Stimulated activated CD8-positive, alpha-beta memory T cell treated with anti-CD3 and anti-CD28 coated beads, Interleukin-4, amount 100 ng/mL, for 1 hour (primary cell): ENCODE measurements at places on chromosomes 16 and 17.

- no peak for DNase-seq
These were observed 2.2 kb downstream of the CYTH1 start for GRCh38 chr17:78779850-78780249.

DNA sequence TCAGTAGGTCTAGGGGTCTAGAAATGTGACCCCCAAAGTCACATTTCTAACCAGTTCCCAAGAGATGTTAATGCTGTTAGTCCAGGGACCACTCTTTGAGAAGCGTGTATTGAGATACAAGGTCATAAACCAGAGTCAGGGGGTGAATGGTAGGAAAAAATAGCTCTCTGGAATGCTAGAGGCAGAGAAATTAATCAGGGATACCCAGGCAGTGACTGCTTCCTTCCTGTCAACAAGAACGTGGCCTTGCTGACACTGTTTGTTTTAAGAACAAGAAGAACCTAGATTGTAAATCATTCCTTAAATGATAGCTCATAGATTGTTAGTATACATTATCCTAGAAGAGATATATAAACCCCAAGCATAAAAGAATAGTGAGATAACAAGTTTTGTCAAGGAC, 43.8 kb downstream of the PITPNM3 start:
- DNase-seq = no peak

DNA sequence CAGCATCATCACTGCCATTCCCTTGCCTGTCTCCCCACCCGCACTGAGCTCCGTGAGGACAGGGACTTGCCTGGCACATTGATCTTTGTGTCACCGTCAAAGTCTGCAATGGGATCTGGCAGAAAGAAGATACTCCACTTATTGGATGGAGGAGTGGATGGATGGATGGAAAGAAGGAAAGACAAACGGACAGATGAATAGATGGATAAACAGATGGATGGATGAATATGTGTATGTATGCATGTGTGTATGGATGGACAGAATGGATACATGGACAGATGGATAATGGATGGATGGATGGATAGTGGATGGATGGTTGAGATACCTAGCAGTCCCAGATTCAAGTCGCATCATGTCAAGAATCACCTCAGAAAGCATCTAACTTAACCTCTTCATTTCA, 99.9 kb downstream of the SDK2 start:
- DNase-seq = no peak

GRCh38 chr16:57123216-57123973, 31.0 kb downstream of the CPNE2 start:
- DNase-seq = no peak

DNA sequence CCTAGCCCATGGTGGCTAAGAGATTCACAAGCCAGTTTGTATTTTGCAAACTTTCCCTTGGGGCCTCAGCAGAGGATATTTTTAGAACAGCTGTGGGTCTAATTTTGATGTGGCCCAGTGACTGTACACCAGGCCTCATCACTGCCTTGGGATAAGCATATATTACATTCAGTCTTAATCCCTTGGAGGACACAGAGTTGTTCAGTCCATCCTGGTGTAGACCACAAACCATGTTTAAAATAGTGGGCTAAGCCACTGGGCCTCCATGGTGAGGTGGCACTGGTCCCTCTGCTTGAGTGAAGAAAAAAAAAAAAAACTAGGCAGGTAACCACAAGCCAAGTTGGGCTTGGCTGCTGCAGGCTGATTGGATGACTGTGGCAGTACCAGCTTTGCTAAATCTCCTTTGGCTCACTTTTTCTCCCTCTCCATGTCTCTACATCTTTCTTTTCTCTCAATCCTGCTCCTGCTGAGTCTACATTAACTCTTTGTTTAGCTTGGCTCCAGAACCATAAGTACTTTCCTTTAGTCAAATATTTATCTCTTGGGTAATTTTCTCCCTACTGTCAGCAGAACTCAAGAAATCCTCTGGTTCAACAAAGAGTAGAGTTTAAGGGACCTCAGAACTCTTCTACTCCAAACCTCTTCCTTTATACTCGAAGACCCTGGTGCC, 120.0 kb upstream of the TBX2 start:
- no peak for DNase-seq

DNA sequence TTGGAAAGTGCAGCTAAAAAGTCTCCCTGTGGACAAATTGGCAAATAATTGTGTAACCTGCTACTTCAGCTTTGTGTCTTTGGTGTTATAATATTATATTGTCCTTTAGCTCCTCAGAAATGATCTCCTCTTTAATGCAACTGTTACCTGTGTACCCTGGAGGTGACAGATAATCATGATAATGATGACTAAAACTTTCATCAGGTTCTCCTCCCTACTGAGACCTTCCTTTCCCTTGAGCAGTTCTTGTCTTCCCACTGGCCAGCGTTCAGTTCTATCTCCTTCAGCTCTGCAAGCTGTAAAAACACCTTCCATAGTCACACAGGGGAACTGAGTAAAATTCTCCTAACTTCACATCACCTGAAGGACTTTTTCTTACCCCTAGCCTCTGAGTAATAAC, 14.7 kb downstream of the KRT12 start:
- DNase-seq = no peak

- DNase-seq = no peak
These were observed 25.0 kb downstream of the NAA60 start for GRCh38 chr16:3468501-3468900.

DNA sequence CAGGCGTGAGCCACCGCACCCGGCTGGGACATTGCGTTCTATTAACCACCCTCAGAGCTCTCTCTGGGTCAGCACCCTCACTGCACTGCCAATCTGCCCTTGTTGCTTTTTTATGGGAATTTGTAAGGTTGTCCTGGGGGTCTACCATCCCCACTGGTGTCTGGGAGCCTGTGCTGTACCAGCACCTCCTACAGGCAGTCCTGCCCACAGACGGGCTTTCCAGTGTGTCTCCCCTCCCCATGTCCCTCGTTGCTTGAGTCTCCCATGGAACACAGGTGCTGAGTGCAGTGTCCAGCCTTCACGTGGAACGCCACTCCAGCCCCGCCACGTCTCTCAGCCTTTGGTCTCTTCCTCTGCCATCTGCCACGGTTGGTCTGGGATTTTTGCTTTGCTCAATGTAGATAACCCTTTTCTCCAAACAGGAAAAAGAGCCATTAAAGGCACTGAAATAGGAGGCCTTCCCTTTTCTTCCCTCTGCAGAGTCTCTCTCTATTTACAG, 68.0 kb upstream of the CBX4 start:
- DNase-seq = no peak

DNA sequence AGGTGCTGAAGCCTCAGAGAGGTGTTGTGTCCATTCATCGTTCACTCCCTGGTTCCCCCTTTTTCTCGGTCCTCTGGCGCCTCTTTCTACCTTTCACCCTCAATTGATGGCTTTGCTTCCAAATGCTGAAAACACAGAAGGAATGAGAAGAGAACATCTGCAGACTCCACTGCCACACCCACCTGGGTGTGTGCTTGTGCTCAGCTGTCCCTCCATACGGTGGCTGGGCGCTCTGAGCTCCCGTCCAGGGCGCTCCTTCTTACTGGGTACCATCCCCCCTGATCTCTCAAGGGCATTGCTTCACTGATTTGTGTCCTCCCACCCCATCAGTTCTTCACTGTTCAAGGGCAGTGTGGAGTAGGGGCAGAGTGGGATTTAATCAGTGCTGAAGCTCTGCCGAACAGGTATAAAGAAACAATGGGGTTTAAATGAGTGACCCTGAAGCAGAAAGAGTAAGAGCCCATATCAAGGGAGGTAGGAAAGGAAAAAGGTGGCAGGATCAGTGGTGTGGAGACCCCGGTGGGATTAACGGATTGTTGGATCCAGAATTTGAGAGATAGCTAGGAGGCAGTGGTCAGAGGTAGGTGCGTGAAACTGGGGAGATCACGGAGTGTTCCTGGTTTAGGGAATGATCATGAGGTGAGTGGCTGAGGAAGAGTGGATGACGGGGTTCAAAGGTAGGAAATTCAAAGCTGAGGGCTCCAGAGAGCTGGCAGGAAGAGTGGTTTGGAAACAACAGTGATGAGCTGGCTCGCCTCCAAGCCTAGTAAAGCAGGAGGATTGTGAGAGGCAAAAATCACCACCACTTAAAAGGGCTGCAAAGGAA, 40.8 kb downstream of the MRTFB start:
- DNase-seq = no peak

DNA sequence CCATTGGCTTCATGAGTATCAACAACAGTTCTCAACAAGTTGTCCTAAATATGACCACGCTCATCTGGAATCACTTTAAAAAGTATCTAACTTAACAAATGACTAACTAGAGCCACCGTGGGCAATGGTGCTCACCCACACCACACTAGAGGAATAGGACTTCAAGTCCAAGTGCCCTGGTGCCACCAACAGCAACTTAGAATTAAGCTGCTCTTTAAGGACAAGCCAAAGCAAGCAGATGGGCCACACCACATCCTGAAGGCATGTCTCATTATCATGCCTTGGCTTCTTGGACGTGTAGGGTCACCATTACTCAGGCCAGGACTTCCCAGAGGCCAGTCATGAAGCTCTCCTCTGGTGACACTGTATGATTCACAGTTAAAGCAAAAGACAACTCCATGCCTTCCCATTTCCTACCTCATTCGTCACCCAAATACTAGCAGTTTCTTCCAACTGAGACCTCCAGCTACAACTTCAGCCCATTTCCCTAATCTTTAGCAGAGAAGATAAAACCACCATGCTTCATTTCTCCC, 9.4 kb upstream of the SLC6A4 start:
- no peak for DNase-seq

- DNase-seq = peak; percentile 41
These were observed 67.3 kb downstream of the ANKRD11 start for GRCh38 chr16:89422905-89423630.

GRCh38 chr16:23821875-23822688, 13.7 kb upstream of the PRKCB start:
- DNase-seq = no peak

DNA sequence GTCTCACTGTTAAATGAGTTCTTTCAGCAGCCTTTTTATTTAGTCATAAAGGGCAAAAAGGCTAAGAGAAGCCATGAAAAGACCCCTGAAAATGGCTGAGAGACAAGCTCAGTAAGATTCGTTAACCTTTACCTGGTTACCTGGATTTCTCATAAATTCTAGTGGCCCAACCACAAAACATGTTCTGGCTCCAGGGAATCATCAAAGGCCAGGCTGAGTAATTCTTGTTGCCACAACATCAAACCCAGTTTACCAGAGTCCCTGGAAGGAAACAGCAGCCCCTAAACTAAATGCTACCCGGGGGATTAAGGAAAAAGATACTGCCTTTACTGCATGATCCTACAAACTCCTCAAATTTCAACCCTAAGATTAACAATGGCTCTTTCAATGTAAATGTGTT, 15.8 kb downstream of the CYTH1 start:
- no peak for DNase-seq

DNA sequence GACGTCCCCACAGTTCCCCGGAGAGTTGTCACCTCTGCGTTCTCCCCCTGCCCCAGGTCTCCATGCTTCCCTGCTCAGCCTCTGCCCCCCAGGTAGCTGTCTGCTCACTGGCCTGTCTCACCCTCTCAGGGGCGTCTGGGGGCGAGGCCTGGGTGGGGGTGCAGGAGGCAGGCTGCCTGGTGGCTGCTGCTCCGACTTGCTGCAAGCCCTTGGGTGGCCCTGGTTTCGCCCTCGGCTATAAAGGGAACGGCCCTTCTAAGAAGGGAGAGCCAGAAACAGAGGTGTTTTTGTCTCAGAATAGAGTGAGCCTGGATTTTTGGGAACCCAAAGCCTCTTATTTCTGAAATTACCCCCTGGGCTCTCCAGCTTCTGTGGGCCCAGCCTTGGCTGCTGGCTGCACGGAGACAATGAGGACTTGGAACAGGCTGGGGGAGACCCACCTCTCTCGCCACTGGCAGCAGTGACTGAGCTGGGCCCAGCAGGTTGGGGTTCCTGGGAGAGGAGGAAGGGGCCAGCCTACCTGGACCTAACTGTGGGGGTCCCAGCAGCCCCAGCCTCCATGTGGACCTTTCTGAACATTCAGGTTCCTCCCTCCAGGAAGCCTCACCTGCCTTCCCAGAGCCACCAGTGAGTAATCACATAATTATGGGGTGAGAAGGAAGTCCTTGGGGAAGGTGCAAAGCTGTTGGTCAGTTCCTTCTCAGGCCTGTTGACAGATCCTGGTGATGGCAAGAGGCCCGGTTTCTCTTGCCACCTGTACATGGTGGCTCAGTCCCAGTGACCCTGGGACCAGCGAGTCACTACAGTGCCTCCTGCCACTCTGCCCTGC, 15.5 kb upstream of the SPNS2 start:
- DNase-seq = no peak

- no peak for DNase-seq
These were observed 381.5 kb downstream of the CPPED1 start for GRCh38 chr16:12422233-12422632.

DNA sequence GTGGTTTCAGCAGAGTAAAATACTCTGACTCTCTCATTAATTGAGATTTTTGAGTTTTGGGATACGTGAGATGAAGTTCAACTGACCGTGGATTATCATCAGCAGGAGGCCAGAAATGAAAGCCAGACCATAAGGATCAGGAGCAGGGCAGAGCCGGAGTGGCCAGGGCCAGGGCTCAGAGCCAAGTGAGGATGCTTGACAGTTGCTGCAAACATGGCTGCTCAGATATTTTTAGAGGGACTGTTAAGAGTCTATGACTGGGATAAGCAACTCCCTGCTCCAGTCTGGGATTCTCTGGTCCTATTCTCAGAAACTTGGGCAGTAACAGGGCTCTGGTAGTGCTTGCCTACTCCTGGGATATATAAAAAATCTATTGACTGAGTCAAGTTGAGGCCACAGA, 17.6 kb upstream of the CDH13 start:
- DNase-seq = no peak

DNA sequence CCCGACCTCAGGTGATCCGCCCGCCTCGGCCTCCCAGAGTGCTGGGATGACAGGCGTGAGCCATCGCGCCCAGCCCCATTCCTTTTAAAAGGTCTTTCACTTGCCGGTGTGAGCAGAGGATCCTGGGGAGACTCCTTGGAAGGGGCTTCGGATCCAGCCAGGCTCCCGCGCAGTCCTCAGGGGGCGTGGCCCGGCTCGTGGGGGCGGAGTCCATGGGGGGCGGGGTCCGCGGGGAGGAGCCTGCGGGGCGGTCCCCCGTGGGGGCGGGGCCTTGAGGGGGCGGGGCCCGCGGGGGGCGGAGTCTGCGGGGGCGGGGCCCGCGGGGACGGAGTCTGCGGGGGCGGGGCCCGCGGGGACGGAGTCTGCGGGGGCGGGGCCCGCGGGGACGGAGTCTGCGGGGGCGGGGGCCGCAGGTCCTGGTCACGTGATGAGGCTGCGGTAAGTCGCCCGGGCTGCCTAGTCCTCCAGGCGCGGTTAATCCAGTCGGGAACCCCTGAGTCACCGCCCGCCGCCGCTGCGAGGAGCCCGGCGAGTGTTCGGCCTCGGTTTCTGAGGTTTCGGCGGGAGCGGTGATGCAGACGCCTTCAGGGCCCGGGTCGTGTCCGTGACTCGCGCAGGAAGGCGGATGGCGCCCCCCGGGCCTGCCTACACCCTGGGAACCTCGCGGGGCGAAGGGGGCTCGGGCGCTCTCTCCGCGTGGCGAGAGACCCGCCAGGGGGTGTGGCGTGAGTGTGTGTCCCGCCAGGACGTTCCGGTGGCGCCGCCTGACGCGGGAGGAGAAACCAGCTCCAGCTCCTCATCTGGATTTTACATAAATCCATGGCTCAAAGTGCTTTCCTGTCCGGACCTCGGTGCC, 23.6 kb upstream of the ABR start:
- no peak for DNase-seq
